ENCODE measurements at places on chromosomes 5 and 9. TPM values are rescaled to one million over a fixed set of nuclear protein-coding genes. Genes with fewer than 3 reads are reported as not detected.

CHD1 gene
- total RNA-seq, result 40.5 TPM

PITX1 gene
- 625 TPM for total RNA-seq

C1QTNF2 gene
- total RNA-seq, result 0.31 TPM

GDF9 gene
- 0.26 TPM for total RNA-seq

SHISAL2B gene
- total RNA-seq, result not detected

NME5 gene
- total RNA-seq, result 3.0 TPM

FAM153A gene
- total RNA-seq, result 0.57 TPM

TPM2 gene
- total RNA-seq, result 1,148 TPM

GAS1 gene
- total RNA-seq, result 21.9 TPM

BHMT2 gene
- 3.4 TPM for total RNA-seq

CDX1 gene
- total RNA-seq, result not detected

GRCh38 chr9:108057421-108058134 lies 568.0 kb upstream of the KLF4 start:
- no peaks in the 10 kb centered on the region for H3K27me3 ChIP-seq
- peak overlapping the region; percentile 74 for H3K27ac ChIP-seq
- peaks cover 17% of the 10 kb centered on the region for H3K4me1 ChIP-seq
- DNase-seq, result no peak

- no peak overlapping the region for H3K4me3 ChIP-seq
- no peaks in the 10 kb centered on the region for H3K36me3 ChIP-seq
- no peaks in the 10 kb centered on the region for H3K27me3 ChIP-seq
- H3K4me1 ChIP-seq, result peaks cover 9% of the 10 kb centered on the region
Measured at GRCh38 chr9:113785334-113785733, 90.8 kb upstream of the ZNF618 start.

GRCh38 chr5:134100283-134101091 lies 14.0 kb upstream of the TCF7 start:
- no peak overlapping the region for H3K27ac ChIP-seq
- H3K36me3 ChIP-seq, result no peaks in the 10 kb centered on the region
- no peak for DNase-seq

DNA sequence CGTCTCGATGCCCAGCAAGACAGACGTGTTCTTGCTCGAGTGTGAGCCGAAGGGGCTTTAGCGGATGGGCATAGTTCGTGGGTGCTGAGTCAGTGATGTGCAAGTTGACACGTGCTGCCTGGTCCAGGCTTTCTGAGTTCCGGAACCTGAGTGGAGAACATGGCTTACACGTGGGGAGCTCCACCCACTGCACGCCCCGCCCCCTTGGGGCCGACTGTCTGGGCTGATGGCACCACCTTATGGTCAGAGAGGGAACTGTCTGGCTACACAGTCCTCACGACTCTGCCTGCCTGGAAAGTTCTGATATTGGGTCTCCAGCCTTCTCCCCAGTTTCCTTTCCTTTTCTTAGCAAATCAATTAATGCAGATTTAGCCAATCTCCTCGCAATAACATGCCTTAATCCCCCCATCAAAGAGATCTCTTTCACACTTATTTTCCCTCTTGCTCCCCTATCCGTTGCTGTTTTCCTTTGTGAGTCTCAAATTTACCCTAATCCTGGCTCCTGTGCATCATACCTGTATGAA lies 3.8 kb upstream of the STC2 start:
- H3K36me3 ChIP-seq, result no peaks in the 10 kb centered on the region
- no peak overlapping the region for H3K27ac ChIP-seq
- H3K27me3 ChIP-seq, result peaks cover 76% of the 10 kb centered on the region

- DNase-seq, result no peak
- peak overlapping the region; percentile 20 for H3K27ac ChIP-seq
- H3K4me3 ChIP-seq, result no peak overlapping the region
- H3K27me3 ChIP-seq, result no peaks in the 10 kb centered on the region
- H3K4me1 ChIP-seq, result peaks cover 9% of the 10 kb centered on the region
Measured at GRCh38 chr9:84137968-84138367, 157.4 kb downstream of the RMI1 start.

DNA sequence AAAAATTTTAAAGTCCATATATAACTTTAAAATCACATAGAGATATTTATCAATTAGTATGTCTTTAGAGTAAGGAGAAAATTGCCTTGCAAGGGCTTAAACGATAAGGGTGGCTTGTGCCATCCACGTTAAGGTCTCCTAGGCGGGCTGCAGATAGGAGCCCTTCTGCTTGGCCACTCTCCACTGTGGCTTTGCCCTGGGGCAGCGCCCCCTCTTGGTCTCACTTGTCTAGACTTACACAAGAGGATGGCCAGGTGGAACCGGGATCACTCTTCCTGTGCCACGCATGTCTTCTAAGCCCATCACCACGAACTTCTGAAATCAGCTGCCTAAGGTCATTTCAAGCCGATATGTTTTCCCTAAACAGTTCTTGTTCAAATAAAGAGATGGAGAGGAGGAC lies 2.9 kb downstream of the FPGS start:
- H3K27ac ChIP-seq, result no peak overlapping the region
- peaks cover 4% of the 10 kb centered on the region for H3K36me3 ChIP-seq
- H3K4me1 ChIP-seq, result peaks cover 71% of the 10 kb centered on the region
- no peaks in the 10 kb centered on the region for H3K27me3 ChIP-seq
- H3K4me3 ChIP-seq, result no peak overlapping the region

GRCh38 chr5:51373880-51374523 lies 9.2 kb upstream of the ISL1 start:
- H3K27me3 ChIP-seq, result peaks cover 22% of the 10 kb centered on the region
- H3K4me1 ChIP-seq, result peaks cover 4% of the 10 kb centered on the region
- no peak overlapping the region for H3K27ac ChIP-seq
- H3K36me3 ChIP-seq, result no peaks in the 10 kb centered on the region

DNA sequence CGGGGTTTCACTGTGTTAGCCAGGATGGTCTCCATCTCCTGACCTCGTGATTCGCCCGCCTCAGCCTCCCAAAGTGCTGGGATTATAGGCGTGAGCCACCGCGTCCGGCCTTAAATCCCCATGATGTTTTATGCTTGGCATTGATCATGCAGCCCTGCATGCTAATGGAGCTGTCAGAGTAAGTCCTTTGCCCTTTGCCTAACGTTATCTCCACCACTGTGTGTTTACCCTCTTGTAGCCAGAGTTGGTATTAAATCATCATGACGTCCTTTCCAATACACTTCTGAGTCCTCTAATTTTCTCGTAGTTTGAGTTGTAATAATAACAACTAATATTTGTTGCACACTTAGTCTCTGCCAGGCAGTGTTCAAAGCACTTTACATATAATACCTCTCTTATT lies 57.2 kb upstream of the ZFAND5 start:
- H3K36me3 ChIP-seq, result no peaks in the 10 kb centered on the region
- H3K27ac ChIP-seq, result no peak overlapping the region
- no peaks in the 10 kb centered on the region for H3K4me1 ChIP-seq
- DNase-seq, result no peak
- H3K4me3 ChIP-seq, result no peak overlapping the region
- H3K27me3 ChIP-seq, result no peaks in the 10 kb centered on the region

- H3K4me3 ChIP-seq, result no peak overlapping the region
- H3K4me1 ChIP-seq, result peaks cover 26% of the 10 kb centered on the region
- no peaks in the 10 kb centered on the region for H3K27me3 ChIP-seq
- no peak for DNase-seq
- H3K27ac ChIP-seq, result no peak overlapping the region
Measured at GRCh38 chr5:122501089-122501435, 189.0 kb downstream of the SNCAIP start.

- no peak overlapping the region for H3K4me3 ChIP-seq
- H3K27ac ChIP-seq, result no peak overlapping the region
Measured at GRCh38 chr5:15117688-15118087, 246.1 kb upstream of the ANKH start.

- no peaks in the 10 kb centered on the region for H3K4me1 ChIP-seq
- no peaks in the 10 kb centered on the region for H3K36me3 ChIP-seq
- no peaks in the 10 kb centered on the region for H3K27me3 ChIP-seq
- no peak overlapping the region for H3K4me3 ChIP-seq
- H3K27ac ChIP-seq, result no peak overlapping the region
- no peak for DNase-seq
Measured at GRCh38 chr5:84016085-84016484, 295.4 kb upstream of the HAPLN1 start.

DNA sequence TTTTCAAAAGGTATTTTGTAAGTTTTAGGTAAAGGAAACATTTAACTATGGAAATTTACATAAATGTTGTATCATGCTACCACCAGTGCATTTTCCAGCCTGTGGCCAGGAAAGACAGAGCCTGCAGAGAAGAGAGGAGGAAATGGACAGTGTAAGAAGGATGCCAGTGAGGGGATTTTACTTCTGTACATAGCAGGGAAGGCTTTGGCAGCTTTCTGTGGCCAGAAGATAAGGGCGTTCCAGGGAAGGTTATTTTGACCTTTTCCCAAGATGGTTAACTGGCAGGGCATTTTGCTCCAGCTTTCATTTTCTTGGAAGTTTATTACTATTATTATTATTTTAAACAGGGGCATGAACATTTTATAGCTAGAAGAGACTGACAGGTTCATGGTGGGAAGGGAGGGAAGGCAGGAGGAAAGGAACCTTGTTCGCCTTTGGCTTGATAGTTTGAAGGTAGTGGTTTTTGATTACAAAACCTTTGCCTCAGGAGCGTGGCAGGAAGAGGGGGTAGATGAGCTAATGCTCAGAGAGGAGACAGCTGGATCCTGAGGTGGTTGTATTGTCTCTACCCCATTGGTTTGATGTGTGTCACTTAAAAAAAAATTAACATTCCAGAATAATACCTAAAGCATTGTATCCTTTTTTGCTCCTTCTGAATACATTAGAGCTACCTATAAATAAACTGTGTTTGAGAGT lies 4.1 kb downstream of the ISOC1 start:
- peaks cover 5% of the 10 kb centered on the region for H3K4me1 ChIP-seq
- H3K27me3 ChIP-seq, result no peaks in the 10 kb centered on the region
- no peak for DNase-seq
- H3K36me3 ChIP-seq, result no peaks in the 10 kb centered on the region

DNA sequence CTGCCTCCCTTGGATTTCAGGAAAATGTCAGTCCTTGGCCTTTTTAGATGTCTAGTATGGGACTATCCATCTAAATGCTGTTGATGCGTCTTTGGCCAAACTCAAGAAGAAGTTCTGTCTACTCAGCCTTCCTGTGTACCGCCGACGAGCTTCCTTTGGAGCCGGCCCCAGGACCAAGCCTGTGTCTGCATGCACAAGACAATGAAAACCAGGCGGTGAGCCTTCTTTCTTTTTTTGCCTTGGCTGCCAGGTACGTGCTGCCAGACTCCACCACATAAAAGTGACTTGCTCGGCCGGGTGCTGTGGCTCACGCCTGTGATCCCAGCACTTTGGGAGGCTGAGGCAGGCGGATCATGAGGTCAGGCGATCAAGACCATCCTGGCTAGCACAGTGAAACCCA lies 6.0 kb upstream of the NEURL1B start:
- H3K36me3 ChIP-seq, result no peaks in the 10 kb centered on the region
- no peak overlapping the region for H3K27ac ChIP-seq
- peaks cover 10% of the 10 kb centered on the region for H3K4me1 ChIP-seq
- no peak for DNase-seq

GRCh38 chr9:137412431-137412830 lies 10.5 kb downstream of the EXD3 start:
- H3K27ac ChIP-seq, result peak overlapping the region; percentile 74
- no peak for DNase-seq
- H3K36me3 ChIP-seq, result no peaks in the 10 kb centered on the region

DNA sequence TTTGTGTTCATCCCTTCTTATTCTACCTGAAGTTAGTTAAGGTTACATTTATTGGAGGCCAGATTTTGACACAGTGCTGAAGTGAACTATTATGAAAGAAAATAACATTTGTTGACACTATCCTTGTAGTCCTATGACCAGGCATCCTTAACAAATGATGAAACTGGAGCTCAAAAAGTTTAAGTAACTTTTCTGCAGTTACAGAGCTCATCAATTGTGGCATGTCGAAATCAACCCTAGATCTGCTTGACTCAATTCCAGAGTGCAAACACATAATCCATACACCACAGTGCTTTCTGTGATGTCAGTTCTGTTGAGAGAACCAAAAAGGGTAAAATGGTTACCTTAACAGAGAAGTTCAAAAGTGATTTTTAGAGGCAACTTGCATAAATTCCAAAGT lies 28.6 kb downstream of the KCNN2 start:
- H3K27ac ChIP-seq, result no peak overlapping the region
- H3K4me3 ChIP-seq, result no peak overlapping the region
- DNase-seq, result no peak
- no peaks in the 10 kb centered on the region for H3K4me1 ChIP-seq
- no peaks in the 10 kb centered on the region for H3K27me3 ChIP-seq

DNA sequence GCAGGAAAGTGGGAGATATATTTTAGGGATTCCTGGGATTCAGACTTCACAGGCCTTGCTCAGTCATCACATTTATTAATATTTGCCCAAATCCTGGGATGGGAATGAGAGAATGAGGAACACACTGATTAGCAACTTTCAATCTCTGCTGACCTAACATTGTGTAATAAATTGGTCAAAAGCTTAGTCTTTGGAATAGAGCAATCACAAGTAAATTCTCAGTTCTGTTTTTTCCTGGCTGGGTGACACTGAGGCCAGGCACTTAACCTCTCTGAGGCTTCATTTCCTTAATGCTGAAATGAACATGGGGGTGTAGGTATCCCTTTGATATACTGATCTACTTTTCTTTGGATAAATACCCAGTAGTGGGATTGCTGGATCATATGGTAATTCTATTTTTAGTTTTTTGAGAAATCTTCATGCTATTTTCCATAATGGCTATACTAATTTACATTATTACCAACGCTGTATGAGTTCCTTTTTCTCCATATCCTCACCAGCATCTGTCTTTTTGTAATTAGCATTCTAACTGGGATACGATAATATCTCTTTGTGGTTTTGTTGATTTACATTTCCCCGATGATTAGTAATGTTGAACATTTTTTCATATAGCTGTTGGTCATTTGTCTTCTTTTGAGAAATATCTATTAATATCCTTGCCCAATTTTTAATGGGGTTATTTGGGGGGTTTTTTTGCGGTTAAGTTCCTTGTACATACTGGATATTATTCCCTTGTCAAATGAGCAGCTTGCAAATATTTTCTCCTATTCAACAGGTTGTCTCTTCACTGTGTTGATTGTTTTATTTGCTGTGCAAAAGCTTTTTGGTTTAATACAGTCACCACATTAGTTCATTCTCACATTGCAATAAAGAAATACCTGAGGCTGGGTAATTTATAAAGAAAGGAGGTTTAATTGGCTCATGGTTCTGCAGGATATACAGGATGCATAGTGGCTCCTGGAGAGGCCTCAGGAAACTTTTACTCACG lies 36.8 kb upstream of the NIPBL start:
- no peak for DNase-seq
- no peak overlapping the region for H3K27ac ChIP-seq
- no peaks in the 10 kb centered on the region for H3K36me3 ChIP-seq
- H3K27me3 ChIP-seq, result no peaks in the 10 kb centered on the region

- H3K27ac ChIP-seq, result no peak overlapping the region
- H3K4me1 ChIP-seq, result no peaks in the 10 kb centered on the region
- no peak overlapping the region for H3K4me3 ChIP-seq
- H3K36me3 ChIP-seq, result no peaks in the 10 kb centered on the region
- H3K27me3 ChIP-seq, result no peaks in the 10 kb centered on the region
- DNase-seq, result no peak
Measured at GRCh38 chr9:89470224-89470839, 27.6 kb downstream of the SEMA4D start.

GRCh38 chr9:134839455-134840125 lies 41.0 kb upstream of the FCN2 start:
- no peak for DNase-seq
- H3K27ac ChIP-seq, result no peak overlapping the region
- H3K4me1 ChIP-seq, result no peaks in the 10 kb centered on the region
- no peak overlapping the region for H3K4me3 ChIP-seq
